ENCODE measurements at places on chromosomes 3 and 15. TPM values are rescaled to one million over a fixed set of nuclear protein-coding genes. Genes with fewer than 3 reads are reported as not detected.

Gene C3orf49
- not detected for total RNA-seq

Gene COL7A1
- 17.4 TPM for total RNA-seq

Gene CACNA1D
- total RNA-seq: 30.1 TPM

DNA sequence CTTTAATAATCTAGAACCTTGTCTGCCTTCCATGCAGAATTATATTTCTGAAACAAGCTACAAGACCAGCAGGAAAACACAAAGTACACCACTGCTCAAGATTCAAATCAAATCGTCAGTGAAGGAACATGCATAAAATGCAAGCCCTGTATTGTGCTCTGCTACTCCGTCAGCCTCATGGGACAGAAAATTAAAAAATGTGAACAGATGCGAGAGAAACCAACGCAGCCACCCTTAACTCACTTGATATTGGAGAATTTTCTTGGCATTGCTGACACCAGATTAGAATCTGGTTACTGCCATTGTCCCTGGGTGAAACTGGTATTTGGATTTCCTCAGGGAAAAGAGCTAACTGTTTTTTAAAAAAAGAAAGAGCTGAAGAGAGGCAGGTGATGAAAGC, 23.6 kb downstream of the ANXA2 start:
- H3K4me3 ChIP-seq: no peak overlapping the region
- no peaks in the 10 kb centered on the region for H3K27me3 ChIP-seq

GRCh38 chr3:27325419-27325818, 43.8 kb downstream of the NEK10 start:
- no peak overlapping the region for H3K4me3 ChIP-seq
- no peaks in the 10 kb centered on the region for H3K27me3 ChIP-seq
- no peak for DNase-seq
- no peaks in the 10 kb centered on the region for H3K36me3 ChIP-seq
- H3K27ac ChIP-seq: no peak overlapping the region
- no peaks in the 10 kb centered on the region for H3K4me1 ChIP-seq

Measured in hepatocyte (in vitro differentiated cells).